Activated naive CD4-positive, alpha-beta T cell treated with anti-CD3 and anti-CD28 coated beads, Interleukin-2, amount 50 U/mL, for 72 hours (primary cell): ENCODE measurements at places on chromosomes 12 and 14.

DNA sequence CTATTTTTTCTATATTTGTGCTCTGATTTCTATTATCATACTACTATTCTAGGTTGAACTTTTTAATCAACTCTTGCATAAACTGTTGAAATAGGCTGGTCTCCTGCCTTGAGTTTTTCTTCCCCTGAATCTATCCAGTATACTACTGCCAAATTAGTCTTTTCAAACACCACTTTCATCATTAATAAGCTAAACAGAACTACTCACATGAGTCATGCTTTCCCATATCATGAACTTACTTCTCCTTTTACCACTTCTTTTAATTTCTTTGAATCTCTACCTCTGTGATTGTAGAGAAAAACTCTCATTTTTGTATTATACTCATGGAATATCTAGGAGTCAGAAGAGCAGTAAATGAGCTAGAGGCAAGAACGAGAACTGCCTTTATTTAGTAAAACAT, 340.3 kb upstream of the PDE3A start:
- DNase-seq: no peak

DNA sequence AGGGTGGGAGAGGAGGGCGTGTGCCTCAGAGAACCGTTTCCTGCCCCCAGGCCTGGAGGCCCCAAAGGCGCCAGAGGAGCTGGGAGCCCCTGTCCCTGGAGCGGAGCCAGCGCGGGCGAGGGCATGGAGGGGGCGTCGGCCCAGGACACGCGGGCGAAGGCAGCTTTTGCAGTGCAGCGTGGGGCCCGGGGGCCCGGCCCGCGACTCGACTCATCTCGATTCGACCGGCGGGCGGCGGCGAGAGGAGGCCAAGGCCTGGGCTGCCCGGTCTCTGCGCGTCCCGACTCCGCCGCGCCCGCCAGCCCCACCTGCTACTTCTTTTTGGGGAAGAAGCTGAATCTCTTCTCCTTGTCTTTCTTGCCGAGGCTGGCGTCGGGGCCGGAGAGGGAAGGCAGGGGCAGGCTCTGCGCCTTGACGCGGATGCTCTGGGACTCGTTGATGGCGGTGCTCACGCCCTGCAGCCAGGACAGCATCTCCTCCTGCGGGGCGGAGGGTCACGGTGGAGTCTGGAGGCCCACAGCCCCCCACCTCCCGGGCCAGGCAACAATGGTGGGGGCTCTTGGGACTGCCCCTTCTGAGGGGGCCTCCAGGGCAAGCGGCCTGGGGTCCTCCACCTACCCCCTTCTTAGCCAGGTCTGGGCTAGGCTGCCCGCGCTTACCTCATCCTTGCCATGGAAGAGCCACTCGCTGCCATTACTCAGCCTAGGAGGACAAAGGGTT, 44.9 kb downstream of the PLEKHG3 start:
- DNase-seq: no peak

DNA sequence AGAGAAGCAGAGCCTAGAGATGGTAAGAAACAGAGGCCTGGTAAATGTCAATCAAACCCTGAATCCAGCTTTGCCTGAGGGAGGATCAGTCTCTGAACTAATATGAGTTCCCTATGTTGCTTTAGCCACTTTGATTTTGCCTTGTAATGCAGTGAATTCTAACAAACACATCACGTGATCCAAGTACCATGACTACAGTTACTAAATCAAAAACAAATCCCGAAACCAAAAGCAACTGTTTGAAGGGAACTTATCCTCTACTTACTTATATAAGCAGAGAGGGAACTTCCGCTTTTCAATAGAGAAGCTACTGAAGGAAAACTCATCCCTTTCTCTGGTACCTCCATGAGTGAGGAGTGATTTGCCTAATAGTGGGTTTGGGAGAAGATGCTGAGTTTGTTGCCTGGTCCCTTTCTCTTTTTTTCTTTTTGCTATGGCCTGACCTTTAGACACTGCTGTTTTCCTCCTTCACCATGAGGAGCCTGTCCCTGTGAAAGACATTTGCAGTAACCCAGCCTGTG, 7.7 kb upstream of the PPTC7 start:
- no peak for DNase-seq

- DNase-seq: no peak
Observed at GRCh38 chr14:82897469-82898308, 1364.0 kb upstream of the SEL1L start.

- no peak for DNase-seq
Observed at GRCh38 chr14:81940651-81941050, 407.0 kb upstream of the SEL1L start.

- DNase-seq: no peak
Observed at GRCh38 chr12:120249266-120249874, 16.2 kb downstream of the PXN start.

GRCh38 chr12:130961921-130962451, 8.3 kb downstream of the ADGRD1 start:
- DNase-seq: no peak

DNA sequence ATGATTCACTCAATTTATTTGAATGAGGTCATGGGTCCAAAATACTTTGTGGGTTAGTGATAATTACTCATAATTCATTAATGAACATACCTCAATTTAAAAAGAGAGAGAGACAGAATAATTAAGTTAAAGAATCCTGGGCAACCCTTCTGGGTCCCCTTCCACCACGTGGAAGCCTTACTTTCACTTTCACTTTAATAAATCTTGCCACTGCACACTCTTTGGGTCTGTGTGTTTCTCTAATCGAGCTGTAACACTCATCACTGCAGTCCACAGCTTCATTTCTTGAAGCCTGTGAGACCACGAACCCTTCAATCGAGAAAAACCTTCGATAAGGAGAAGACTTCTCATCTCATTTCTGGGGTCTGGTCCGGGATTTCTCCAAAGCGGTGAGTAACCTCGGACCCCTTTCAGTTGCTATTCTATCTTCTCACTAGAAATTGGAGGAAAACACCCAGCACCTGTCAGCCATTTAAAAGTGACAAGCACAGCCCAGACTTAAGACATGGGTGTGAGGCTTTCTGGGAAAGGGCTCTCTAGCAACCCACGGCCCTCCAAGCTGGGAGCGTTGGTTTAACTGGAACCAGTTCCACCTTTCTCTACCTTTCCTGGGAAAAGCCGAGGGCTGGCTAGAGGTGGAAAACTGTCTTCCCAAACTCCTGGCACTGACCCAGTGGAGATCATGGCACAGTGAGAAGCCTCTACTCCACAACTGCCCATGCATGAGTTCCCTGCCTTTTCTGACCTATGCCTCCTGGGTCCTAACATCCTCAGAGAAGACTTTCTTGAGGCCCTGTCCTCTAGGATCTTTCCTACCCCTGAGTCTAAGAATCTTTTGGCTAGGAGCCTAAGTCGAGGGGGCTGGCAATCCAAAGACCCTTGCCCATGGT, 148.8 kb upstream of the ATF7IP start:
- DNase-seq: no peak

- no peak for DNase-seq
Observed at GRCh38 chr14:33647385-33647786, 303.5 kb downstream of the EGLN3 start.

DNA sequence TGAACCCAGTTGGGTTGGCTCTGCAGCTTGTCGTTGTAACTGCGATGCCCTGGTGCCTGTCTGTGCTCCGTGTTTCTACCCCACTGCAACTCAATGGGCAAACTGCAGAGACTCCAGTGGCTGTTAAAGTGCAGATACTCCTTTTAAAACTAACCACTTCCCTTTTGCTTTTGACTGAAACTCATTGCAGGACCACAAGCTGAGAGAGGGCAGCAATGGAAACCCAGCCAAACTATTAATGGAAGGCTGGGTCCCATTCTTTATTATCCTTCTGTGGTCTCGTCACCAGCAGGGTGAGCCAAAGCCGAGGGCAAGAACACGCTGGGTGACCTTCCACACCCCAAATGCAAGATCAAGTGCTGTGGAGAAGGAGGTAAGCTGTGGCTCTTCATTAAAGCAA, 910.4 kb downstream of the VRK1 start:
- DNase-seq: no peak

DNA sequence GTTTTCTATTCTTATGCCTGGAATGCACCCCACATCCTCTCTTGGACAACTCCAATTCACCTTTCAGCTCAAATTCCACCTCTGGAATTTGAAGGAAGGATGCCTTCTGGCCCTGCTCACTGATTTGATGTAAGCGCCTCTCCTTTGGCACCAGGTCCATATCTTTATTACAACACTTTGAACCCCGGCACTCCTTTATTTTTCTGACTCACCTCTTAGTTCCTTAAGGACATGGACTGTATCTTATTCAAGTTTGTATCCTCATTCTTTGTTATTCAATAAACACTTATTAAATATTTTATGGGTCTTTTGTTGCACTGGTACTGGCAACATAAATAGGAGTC, 3.1 kb downstream of the GALC start:
- DNase-seq: no peak

GRCh38 chr14:32813401-32813800, 125.3 kb upstream of the NPAS3 start:
- no peak for DNase-seq

GRCh38 chr12:89528434-89528833, 2.6 kb upstream of the POC1B start:
- no peak for DNase-seq

DNA sequence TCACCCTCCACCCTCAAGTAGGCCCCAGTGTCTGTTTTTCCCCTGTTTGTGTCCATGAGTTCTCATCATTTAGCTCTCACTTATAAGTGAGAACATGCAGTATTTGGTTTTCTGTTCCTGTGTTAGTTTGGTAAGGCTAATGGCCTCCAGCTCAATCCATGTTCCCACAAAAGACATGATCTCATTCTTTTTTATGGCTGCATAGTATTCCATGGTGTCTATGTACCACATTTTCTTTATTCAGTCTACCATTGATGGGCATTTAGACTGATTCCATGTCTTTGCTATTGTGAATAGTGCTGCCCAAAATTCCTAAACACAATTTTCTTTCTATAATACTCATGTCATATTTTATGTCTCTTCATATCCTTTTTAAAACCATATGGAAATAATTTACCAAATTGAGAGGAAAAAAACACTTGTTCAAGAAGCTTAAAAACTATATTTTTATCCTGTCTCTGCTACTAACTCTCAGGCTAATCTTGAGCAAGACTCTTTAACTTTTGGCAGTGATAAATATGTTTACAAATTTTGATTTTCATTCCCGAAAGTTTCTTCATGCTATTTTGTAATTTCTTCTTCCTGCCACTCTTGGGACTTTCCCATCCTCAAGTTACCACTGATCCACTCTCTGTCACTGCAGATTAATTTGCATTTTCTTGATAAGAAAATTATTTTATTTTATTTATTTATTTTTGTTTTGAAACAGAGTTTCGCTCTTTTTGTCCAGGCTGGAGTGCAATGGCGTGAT, 28.0 kb upstream of the OSBPL8 start:
- no peak for DNase-seq

DNA sequence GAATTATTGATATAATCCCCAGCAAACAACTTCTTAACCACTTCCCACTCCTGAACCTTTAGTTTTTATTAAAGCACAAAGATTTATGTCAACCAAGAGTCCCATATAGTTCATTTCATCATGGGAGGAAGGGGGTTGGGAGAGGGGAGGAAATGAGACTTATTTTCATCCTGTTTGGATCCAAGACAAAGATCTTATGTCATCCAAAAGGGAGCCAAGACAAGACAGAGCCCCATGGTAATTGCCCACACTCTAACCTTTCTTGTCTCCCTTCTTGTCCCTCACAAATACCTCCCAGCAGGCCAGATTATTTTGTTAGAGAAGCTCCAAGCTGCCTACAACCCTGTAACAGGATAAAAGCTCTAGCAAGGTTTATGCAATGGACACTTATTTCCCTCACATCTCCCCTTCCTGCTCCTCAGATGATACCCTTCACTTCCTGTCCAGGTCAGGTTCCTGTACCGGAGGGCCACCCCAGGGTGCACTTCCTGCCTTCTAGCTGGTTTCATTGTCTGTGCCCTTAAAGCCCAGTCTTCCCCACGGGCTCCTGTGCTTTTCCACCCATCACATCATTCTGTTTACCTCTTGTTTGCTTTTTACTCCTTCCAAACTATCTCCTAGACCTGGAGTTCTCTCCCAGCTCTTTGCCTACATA, 123.7 kb upstream of the MDM1 start:
- DNase-seq: no peak

GRCh38 chr12:24293549-24293948, 344.1 kb upstream of the SOX5 start:
- no peak for DNase-seq

DNA sequence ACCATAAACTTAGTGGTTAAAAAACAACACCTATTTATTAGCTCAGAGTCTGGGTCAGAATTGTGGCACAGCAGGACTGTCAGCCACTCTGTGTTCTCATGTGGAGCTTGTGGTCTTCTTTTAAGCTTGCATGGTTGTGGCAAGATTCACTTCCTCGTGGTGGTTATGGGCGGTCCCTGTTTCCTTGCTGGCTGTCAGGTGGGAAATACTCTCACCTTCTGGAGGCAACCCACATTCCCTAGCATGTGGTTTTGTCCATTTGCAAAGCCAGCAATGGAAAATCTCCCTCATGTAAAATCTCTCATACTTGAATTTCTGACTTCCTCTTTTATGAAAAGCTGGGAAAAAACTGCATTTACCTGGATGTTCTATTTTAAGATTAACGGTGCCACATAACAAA, 229.8 kb downstream of the ALX1 start:
- no peak for DNase-seq

DNA sequence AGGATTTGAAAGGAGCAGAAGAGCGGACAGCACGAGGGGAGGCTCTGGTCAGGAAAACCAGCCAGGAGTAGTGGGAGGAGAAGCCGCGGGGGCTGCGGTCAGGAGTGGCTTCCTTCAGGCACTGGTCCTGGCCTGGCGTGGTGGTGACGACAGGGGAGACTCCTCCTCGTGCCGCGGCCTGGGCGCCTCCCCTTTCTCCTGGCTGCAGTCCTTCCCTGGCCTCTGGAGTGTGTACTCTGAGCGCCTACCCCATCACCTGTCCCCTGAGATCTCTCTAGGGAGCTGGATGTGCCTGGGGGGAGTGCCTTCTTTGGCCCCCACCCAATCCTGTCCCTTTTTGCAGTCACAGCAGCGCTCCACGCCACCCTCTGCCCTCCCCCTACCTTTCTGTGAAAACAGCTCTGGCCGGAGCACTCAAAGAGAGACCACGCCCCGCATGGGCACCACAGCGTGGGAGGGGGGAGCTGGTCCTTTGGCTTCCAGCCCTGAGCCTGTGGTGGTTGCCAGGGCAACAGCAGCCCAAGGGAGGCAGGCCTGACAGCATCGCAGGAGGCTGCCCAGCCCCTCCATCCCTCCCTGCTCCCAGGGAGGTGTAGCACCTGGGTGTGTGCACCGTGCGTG, 125.9 kb downstream of the CALM1 start:
- no peak for DNase-seq

DNA sequence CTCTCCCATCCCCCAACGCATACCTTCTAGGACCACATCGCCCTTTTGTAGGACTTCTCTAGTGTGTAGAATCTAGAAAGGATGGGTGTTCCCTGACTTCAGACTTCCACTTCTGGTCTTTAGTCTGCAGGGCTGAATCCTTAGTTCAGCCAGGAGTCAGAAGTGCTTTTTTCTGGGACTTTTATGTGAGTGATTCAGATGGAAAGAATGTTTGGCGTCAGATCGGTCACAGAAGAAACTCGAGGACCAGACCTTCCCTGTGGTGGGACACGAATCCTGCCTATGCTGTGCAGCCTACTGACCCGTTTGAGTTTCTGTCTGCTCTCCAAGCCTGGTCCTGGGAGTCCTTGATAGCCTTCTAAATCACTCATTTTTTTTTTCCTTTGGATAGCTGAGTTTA, 165.4 kb upstream of the SSTR1 start:
- no peak for DNase-seq
